Activated T-helper 17 cell treated with anti-CD3 and anti-CD28 coated beads, Interleukin-2, amount 50 U/mL, for 72 hours (primary cell): ENCODE measurements at places on chromosomes 7 and 10.

DNA sequence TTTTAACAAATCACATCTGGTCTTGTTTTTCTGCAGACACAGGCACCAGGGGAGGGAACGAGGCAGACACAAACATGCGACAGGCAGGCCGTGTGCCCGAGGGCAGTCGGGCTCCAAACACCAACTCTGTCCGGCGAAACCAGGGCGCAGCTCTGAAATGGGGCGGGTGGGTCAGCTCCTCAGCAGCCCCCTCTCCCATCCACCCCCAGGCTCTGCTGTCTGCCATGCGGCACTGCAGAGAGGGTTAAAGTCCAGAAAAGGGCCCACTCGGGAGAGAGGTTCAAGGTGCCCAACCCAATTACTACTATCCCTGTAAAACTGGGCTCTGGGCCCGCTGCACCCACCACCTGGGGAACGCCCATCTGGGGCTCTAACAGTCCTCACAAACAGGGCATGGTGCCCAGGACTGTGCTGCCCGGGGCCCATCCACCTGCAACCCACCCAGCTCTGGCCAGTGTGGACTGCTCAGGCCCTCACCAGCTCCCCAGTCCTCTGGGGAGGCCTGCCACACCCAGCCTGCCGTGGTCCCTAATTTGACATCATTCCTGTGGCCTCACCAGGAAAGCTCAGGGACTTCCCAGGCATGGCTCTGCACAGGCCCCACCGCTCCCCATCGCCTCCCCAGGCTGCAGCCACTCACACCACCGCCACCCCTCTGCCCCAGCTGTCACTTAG lies 18.7 kb downstream of the YKT6 start:
- H3K36me3 ChIP-seq = peaks cover 1% of the 10 kb centered on the region
- H3K27ac ChIP-seq = no peak overlapping the region
- H3K27me3 ChIP-seq = peaks cover 4% of the 10 kb centered on the region
- no peak overlapping the region for H3K4me3 ChIP-seq
- H3K4me1 ChIP-seq = no peaks in the 10 kb centered on the region

GRCh38 chr7:42924223-42924838 lies 7.6 kb downstream of the PSMA2 start:
- no peak for ATAC-seq
- H3K4me3 ChIP-seq = no peak overlapping the region
- no peaks in the 10 kb centered on the region for H3K27me3 ChIP-seq
- peaks cover 24% of the 10 kb centered on the region for H3K4me1 ChIP-seq
- peaks cover 100% of the 10 kb centered on the region for H3K36me3 ChIP-seq
- peak overlapping the region; percentile 43 for H3K27ac ChIP-seq

GRCh38 chr10:70673043-70673928 lies 980 bp downstream of the ADAMTS14 start:
- no peak overlapping the region for H3K27ac ChIP-seq
- no peak for ATAC-seq
- H3K36me3 ChIP-seq = no peaks in the 10 kb centered on the region
- H3K4me1 ChIP-seq = peaks cover 12% of the 10 kb centered on the region
- peak overlapping the region; percentile 47 for H3K4me3 ChIP-seq

GRCh38 chr10:37222046-37222445 lies 96.6 kb downstream of the ANKRD30A start:
- H3K27me3 ChIP-seq = no peaks in the 10 kb centered on the region
- H3K27ac ChIP-seq = no peak overlapping the region
- H3K4me3 ChIP-seq = no peak overlapping the region
- ATAC-seq = no peak
- H3K4me1 ChIP-seq = no peaks in the 10 kb centered on the region

DNA sequence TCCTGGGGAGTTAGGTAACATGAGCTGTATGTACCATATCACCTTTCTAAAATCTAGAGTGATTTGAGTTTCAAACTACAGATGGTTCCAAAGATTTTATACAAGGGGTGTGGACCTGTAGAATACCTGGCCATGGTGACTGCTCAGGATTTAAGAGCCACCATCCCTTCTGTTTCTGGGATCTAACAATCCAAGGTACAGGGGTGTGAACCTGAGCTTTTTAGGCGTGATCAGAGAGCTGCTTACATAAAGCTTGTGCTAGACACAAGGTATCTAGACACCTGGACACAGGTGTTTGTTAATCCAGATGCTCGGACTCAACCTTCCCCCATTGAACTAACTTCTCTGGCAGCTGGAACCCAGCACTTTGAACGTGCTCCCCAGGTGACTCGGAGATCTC lies 516.4 kb downstream of the RPS24 start:
- H3K4me3 ChIP-seq = no peak overlapping the region
- no peak overlapping the region for H3K27ac ChIP-seq
- ATAC-seq = no peak
- peaks cover 11% of the 10 kb centered on the region for H3K27me3 ChIP-seq

- no peaks in the 10 kb centered on the region for H3K36me3 ChIP-seq
- H3K27ac ChIP-seq = peak overlapping the region; percentile 39
- no peak for ATAC-seq
- H3K4me3 ChIP-seq = peak overlapping the region; percentile 64
Observed at GRCh38 chr7:131183072-131183471, 144.6 kb upstream of the MKLN1 start.
